Astrocyte of the spinal cord (primary cell): ENCODE measurements at places on chromosomes 1 and 21.

DNA sequence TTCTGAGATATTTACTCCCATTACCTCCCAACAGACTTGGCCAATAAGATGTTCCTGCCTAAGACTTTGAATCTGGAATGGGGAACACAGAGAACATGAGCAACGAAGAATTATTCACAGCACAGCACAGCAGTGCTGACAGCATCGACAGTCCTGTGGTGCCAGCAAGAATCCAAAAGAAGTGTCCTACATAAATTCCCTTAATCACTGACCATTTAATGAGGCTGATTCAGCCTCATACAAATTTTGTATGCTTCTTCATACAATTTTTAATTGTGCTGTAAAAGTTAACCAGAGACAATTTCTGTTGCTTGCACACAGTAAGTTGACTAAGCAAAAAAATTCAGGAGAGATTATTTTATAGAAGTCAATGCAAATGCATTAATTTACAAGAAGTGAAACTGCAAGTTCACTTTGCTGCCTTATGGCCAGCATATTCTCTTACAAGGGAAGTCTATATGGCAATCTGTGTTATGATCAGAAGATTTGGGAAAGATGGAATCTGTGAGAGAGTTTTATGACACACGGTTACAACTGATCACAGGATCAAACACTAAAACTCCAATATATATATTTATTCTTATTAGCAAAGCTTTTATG, 855.9 kb downstream of the LTN1 start:
- no peak for DNase-seq

DNA sequence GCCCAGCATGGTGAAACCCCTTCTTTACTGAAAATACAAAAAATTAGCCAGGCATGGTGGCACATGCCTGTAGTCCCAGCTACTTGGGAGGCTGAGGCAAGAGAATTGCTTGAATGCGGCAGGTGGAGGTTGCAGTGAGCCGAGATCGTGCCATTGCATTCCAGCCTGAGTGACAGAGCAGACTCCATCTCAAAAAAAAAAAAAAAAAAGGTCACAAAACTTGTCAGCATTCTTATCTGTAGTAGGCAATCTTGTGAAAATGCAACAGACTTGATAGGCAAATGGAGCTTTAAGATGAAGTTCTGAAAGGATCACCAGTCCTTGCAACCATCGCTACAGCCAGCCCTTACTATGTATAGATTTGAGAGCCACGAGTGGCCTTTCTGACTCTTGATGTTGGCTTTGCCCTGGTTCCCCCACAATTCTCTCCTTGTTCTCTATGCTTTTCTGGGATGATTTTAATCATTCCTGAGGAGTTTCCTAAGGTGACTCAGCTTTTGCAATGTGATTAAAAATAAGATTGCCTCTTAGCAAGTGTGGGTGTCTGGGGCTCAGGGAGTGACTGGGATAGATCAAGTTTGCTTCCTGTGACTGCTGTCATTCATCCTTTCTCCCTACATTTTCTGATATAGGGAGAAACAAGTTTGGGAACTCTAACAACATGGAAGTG, 7.1 kb upstream of the MAP1LC3C start:
- no peak for DNase-seq

- DNase-seq = no peak
Measured at GRCh38 chr21:45423201-45423955, 18.4 kb downstream of the COL18A1 start.

DNA sequence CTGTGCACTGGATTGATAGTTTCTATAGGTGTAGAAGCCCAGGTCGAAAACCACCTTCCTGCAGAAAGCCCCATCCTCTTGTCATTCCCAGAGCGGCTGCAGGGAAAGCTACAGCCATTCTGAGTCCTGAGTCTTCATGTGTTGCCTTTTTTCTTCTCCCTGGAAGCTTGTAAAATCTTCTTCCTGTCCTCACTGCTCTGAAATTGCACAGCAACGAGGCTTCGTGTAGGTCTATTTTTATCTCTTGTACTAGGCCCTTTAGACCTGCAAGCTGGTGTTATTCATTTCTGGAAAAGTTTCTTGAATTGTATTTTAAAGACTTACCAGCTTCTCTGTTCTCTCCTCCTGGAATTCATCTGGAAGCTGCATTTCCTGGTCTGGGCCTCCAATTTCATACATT, 44.2 kb upstream of the ETS2 start:
- DNase-seq = no peak

- DNase-seq = no peak
Measured at GRCh38 chr1:203873094-203873493, 11.7 kb downstream of the SNRPE start.

DNA sequence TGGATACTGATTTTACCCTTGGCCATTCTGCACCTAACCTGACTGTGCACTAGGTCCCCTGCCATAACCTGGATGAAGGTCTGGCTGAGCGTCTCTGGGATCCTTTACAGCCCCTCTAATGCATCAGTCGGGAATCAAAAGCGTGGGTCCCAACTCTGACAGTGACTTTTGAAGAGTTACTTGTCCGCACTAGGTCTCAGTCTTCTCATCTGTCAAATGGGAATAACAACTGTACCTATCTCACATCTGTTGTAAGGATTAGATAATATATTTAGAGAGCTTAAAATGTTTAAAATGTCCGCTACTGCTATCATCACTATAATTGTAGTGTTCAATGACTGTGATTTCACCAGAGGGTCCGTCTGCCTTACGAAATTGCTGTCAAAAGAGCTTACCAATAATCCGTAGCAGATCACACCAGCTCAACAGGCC, 746 bp downstream of the TADA1 start:
- DNase-seq = no peak
